Inflammatory macrophage treated with lipopolysaccharide for 4 hours (primary cell): ENCODE measurements at places on chromosomes 3 and 15.

GRCh38 chr3:58202917-58203360 lies 7.8 kb downstream of the DNASE1L3 start:
- DNase-seq, result no peak

DNA sequence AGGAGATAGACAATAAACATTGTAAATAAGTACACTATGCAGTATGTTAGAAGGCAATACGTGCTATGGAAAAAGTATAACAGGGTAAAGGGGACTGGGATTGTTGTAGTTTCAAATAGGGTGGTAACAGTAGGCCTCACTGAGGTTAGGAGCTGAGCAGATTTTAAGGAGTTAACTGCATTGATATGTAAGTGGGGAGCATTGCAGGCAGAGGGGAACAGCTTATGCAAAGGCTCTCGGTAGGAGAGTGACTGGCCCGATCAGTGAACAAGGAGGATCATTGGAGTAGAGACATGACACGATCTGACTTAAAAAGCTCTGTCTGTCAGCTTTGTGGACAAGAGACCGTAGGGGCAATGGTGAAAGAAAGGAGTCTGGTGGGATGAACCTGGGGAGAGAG lies 46.8 kb downstream of the PCCB start:
- no peak for DNase-seq

- DNase-seq, result no peak
These were observed 116.7 kb downstream of the FHIT start for GRCh38 chr3:61134532-61134931.

- DNase-seq, result no peak
These were observed 31.0 kb upstream of the DLG1 start for GRCh38 chr3:197329382-197329781.

DNA sequence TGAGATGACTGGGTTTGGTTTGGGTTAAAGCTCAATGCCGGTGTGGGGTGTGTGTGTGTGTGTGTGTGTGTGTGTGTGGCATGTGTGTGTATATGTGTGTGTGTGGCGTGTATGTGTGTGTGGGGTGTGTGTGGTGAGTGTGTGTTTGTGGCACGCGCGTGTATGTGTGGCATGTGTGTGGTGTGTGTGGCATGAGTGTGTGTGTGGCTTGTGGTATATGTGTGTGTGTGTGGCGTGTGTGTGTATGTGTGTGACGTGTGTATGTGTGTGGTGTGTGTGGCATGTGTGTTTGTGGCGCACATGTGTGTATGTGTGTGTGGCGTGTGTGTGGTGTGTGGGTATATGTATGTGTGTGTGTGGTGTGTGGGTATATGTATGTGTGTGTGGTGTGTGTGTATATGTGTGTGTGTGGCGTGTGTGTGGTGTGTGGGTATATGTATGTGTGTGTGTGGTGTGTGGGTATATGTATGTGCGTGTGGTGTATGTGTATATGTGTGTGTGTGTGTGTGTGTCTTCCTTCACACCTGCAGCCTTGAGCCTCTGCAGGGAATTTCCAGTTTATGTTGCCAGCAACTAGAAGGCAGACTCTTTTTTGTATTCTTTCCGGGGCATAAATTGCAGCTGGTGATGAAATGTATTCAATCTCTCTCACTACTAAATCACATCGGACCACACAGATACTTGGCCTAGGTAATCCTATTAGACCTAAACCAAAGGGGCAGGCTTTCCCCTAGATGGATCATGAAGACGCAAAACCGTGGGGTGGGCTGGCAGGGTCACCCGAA lies 34.8 kb downstream of the CHRD start:
- no peak for DNase-seq

- no peak for DNase-seq
These were observed 1.6 kb downstream of the BOC start for GRCh38 chr3:113212844-113213375.

DNA sequence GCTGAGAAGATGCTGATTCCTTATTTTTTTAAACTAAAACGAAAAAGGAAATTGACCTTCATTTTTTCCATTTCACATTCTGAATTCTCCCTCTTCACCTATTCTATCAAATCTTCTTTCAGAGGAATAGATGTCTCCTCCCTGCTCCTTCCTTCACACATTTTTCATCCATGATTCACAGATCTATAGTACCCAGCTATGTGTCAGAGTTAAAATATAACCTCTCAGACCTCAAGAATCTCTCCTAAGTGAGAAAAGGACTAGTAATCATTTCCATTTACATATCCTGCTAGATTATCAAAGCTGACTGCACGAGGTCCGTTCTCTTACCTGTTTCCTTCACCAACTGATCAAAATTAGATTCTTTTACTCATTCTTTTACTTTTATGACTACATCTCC lies 1297.6 kb upstream of the ALCAM start:
- no peak for DNase-seq

GRCh38 chr15:95162069-95162468 lies 930.7 kb downstream of the MCTP2 start:
- no peak for DNase-seq

DNA sequence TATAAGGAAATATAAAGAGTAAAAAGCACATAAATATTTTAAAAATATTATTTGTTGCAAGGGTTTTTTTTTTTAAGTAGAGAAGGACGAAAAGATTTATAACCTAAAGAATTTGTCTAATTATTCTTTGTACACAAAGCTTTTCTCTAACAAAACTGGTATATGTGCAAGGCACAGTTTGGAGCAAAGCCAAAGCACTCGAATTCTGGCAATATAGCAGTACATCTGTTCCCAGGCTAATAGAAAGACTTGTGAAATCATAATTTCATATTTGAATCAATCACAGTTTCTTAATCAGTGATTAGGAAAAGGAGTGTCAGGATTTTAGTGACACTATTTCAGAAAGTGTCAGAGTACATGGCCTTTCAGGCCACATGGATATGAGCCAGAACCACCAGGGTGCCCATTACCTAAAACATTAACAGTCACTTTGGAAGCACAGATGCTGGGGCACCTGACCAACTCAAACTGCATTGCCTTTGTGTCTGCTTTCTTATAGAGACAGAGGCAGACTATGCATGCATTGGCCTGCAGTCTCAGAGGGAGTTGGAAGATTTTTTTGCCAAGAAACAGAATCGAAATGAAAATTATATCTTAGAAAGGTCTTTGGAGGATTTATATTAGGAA lies 651.8 kb upstream of the SGO1 start:
- no peak for DNase-seq

GRCh38 chr3:132553826-132554225 lies 43.2 kb upstream of the ACKR4 start:
- DNase-seq, result no peak

GRCh38 chr3:52886049-52886730 lies 11.2 kb downstream of the STIMATE start:
- no peak for DNase-seq

DNA sequence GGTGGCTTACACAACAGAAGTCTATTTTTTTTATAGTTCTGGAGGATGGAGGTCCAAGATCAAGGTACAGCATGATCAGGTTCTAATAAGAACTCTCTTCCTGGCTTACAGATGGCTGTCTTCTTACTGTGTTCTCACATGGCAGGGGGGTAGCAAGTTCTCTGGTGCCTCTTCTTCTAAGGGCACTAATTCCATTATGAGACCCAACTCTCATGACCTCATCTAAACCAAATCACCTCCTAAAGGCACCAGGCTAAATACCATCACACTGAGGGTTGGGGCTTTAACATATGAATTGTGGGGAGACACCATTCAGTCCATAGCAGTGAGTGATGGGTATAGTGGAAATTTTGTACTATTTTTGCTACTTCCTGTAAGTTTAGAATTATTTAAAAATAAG lies 75.2 kb upstream of the SLC4A7 start:
- DNase-seq, result no peak

DNA sequence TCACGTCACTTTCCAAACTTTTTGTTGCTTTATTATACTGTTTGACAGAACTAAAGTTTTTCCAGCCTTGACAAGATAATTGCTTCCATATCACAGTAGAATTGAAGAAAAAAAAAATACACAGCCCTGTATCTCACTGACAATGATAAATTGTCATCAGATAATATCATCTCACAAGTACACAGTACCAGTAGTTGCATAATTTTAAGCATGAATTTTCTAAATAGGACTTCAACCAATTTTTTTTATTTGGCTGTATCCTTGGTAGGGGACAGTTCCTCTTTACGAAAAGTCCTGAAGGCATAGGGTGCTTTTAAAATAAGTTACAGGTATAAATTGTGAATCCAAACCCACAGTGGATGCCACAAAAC lies 230.7 kb downstream of the ATP8B4 start:
- no peak for DNase-seq

GRCh38 chr15:62617741-62618140 lies 424.8 kb upstream of the TPM1 start:
- no peak for DNase-seq

GRCh38 chr3:78888635-78889034 lies 879.2 kb downstream of the ROBO1 start:
- DNase-seq, result no peak

- DNase-seq, result no peak
These were observed 259.6 kb downstream of the LRTM1 start for GRCh38 chr3:54668236-54668635.

DNA sequence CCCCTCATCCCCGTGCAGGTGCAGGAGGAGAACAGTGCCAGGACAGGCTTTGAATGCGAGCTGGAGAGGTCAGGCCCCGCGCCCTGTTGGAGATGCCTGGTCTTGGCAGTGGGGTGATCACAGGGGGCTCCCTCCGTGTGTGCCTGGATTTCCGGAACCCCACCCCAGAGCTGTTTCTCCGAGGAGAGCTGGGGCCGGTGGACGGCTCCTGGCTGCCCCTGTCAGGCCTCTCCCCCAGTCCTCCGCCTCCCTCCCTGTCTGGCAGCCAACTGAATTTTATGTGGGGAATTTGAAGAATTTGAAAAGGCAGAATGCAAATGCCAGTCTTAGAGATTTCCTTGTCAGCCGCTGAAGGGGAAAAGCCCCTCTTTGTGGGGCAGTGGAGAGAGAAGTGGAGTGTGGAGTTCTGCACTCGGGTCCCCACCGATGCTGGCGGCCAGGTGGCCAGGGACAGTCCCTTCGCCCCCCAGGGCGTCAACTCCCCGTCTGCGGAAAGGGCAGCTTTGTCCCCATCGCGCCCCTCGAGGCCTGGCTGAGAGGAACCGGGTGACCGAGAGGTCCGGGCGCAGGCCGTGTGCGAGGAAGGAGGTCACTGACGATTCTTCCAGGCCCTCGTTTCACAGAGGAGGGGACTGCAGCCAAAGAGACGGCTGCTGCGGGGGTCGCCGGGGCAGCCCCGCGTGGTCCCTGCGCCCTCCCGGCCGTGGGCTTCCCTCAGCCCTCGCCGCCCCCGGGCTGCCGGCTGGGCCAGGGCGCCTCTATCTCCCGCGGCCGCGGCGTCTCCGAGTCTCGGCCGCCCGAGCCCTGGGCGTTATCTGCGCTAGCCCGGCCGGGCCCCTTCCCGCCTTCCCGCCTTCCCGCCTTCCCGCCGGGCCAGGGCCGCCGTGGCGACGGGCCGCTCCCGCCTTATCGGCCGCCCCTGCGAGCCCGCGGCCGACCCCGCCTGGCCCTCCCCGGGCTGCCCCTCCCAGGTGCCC lies 56.0 kb upstream of the LCTL start:
- DNase-seq, result no peak

GRCh38 chr15:92705764-92706163 lies 50.2 kb upstream of the FAM174B start:
- DNase-seq, result no peak

GRCh38 chr15:38598749-38599148 lies 34.1 kb upstream of the RASGRP1 start:
- DNase-seq, result no peak

DNA sequence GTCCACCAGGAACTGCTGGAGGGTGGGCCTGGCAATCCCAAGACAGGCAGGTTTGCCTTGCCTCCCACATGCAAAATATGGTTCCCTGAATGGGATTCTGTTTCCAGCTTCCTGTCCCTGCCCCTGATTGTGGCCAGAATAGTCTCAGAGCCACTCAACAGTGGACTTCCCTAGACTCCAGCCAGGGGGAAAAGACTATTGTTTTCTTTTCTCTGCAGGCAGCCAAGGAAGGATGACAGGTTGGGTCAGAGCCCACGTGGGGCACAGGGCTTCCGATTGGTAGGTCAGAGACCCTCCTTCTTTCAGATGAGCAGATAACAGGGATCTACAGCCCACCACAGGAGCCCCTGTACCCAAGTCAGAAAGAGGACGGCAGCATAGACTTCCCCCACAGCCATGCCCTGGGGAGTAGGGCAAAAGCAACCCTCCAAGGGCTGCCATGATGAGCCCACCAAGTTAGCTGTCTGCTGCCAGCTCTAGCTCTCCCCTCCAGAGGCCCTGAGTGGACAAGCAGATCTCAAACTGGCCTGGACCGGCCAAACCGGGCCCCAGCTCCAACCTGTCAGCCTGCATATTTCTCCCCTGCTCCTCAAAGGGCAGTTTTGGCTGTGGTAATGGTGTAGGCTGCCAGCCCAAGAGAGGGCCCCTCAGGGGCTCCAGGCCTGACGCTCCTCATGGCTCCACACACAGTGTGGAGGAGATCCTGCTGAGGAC lies 6.4 kb downstream of the TLR9 start:
- DNase-seq, result no peak
